ENCODE measurements at places on chromosomes 3 and 15.

DNA sequence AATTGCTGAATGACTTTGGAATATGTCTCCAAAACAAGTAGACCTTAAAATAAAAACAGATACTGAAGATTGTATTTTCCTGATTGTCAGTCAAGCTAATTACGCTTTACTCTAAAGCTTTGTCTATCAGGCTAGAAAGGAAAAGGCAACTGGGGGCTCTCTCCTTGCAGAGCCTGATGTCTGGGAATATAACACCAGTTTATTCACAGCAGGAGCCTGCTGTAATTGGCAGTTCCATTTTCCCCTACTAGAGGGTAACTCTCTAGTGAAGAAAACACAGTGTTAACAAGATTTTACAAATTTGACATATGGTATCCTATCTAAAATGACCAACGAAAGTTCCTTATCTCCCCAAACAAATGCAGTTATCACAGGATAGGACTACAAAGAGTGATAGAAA is 158.8 kb downstream of the PDZRN3 start:
- no peak for DNase-seq

GRCh38 chr3:83926291-83926690 is 1032.5 kb upstream of the CADM2 start:
- no peak for DNase-seq

DNA sequence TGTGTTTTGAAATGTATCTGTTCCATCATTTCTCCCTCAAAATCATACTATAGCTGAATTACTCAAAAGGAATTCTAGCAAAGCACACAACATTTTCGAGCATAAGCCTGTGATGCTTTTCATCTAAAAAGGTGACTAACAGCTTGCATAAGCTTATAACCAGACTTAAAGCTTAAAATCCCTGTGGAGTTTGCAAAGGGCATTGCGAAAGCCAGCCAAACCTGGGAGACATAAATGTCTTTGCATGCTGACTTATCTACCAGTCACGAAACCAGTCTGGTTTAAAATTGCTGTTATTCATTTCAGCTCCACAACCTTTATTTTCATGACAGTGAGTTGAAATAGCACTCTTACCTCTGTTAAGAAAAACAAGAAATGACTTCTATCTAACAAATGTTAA is 35.6 kb upstream of the LIPC start:
- peak; percentile 87 for DNase-seq

GRCh38 chr15:63473999-63474809 is 30.2 kb upstream of the USP3 start:
- DNase-seq = no peak

DNA sequence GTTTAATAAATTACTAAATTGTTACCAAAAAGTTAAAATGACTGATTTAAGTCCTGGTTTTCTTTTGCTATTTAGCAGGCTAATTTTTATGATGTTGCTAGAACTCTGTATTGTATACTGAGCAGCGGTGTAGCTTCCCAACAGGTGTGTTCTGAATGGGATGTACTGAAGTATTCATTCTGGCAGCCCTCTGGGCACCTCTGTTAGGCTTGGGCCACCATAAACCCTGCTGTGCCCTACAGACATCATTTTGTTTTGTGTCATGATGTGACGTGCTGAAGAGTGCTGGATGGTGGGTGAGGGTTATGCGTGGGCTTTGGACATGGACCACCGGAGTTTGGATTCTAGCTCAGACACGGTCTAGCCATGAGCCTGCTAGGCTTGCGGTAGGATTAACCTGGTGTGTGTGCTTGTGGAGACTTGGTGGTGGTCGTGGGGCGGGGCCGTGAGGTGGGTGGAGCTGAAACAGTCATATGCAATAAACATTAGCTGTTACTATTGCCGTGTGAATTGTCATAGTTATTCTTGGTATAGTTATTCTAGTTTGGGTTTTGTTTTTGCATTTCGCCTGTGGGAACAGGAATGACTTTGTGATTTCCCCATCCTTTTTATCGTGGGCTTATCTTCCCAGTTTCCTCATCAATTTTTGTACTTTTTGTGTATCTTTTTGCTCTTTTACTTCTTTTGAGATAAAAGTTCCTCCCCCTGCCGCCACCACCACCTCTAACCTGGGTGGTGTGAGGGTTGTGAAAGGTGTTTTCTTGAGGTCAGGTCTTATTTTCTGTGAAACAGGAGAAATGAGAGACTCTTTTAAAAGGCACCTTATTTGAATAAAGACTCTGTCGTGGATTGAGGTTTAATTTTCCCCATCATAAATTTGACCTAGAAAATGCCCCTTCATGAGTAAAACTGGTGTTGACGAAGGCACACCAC is 93.7 kb downstream of the MCTP2 start:
- no peak for DNase-seq

DNA sequence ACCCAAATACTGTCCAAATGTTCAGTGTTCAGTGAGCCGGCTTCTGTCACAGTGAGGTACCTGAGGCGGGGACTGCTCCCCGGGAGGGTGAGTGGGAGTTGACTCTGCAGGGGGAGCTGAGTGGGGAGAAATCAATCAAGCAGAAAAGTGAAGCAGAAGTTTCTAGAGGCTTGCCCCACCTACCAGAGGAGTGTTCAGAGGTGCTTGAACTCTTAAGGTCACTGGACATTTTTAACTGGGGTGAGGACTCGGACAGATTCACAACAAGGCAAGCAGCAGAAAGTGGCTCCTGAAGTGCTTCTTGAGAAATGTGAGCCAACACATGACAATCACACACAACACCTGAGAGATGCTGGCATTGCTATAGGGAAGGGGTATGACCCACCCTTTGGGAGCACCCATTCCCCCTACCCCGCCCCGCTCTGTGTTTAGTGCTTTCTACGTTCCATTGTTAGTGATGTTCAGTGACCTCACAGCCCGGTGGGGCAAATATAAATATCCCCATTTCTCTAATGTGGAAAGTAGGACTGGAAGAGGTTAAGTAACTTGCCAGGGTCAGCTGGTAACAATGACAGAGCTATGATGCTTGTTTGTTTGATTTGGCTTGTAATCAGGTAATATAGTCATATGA is 48.6 kb upstream of the AKAP13 start:
- DNase-seq = no peak

GRCh38 chr3:21705769-21706168 is 45.2 kb downstream of the ZNF385D start:
- peak; percentile 51 for DNase-seq

DNA sequence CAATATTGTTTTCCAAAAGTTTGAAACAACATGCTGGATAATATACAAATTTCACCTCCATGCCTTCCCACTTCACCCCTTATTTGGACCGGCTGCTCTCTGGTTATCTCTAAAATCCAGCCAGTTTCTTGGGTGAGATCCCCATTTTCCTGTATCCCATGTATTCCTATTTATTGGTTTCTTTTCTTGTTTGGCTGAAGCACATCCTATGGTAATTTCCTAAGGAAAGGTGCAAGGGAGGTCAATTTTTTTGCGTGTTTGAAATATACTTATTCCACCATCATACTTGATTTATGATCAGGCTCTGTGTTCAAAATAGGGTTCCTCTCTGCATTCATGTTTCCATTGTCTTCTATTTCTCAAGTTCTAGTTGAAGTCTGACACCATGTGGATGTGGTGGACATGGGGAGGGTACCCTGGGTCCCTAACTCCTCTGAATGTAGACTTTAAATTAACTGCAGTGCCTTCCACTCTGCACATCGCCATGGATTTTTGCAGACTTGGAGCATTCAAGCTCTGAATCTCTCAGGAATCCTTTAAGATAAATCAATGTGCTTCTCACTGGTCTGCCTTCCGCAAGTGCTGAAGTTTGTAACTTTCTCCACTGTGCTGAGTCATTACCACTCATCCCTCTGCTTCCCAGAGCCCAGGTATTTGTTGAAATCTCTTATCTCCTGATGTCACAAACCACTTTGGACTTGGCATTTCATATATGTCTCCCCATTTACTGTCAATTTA is 52.1 kb upstream of the TLE3 start:
- no peak for DNase-seq

DNA sequence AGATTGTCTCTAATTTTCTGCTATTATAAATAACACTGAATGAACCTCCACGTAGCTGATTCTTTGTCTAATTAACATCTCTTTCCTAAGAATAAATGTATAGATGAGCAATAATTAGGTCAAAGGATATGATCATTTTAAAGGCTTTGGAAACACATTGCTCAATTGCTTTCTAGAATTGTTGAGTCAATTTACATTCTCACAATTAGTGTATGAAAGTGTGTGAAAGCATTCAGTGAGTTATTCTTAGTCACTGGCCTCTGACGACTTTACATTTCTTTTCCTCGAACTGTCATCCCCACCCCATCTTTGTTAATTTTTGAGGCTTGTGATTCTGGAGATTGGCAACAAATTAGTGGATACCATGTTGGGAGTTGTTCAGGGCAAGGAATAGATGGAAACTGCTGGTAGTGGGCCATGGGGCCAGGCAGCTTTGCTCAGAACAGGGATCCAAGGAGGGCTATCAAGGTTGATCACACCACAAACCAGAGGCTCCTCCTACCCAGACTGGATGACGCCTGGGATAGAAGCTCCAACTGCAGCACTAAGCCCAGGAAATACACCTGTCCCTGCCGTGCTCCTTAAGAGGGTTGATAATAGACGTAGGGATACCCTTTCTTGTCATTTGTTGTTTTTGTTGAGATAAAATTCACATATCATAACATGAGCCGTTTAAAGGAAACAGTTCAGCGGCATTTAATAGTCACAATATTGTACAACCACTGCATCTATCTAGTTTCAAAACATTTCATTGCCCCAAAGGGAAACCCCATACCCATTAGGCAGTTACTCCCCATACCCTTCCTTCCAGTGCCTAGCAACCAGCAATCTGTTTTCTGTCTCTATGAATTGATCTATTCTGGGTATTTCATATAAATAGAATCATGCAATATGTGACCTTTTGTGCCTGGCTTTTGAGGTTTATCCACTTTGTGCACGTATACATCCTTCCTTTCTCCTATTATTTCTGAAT is 27.9 kb downstream of the EIF1B start:
- no peak for DNase-seq

DNA sequence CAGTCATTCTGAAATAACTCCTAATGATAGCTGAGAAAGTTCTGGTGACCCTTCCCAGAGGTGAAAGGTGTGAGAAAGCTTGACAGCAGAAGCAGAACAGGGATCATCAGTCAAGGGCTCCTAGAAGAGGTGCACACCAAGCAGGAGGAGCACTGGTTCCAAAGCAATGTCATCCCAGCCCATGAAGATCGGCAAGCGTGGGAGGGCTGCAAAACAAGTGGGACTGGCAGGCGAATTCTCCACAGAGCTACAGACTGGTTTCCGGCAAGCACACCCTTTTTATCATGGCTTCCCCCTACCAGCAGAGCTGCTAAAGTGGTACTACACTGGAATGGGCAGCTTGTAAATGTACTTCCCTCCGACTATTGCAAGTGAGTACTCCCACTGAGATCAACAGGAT is 62.3 kb upstream of the MYO5C start:
- no peak for DNase-seq

DNA sequence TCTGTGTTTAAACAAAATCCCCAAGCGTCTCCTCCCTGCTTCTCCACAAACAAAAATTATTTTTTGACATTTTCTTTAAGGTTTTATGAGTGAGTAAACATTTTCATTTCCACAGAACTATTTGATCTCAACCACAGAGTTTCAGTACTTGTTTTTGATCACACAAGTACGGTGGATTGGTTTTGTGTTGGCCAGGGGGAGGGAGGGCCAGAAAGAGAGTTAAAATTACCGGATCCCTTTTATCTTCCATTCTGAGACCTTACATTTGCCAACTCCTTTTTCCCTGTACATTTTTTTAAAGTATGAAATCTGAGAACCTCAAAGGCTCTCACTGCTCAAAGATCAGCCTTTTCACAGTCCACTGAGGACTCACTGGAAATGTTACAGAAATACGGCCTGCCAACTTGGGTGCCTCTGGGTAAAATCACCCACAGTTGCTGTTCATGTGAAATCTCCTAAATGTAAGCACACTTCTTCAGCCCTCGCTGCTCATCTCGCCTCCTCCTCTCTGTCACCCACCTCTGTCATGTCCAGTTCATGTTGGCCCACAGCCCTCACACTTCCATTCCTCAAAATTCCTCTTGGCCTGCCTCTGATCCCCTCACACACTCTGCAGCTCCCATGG is 1.7 kb downstream of the HOMER2 start:
- no peak for DNase-seq

DNA sequence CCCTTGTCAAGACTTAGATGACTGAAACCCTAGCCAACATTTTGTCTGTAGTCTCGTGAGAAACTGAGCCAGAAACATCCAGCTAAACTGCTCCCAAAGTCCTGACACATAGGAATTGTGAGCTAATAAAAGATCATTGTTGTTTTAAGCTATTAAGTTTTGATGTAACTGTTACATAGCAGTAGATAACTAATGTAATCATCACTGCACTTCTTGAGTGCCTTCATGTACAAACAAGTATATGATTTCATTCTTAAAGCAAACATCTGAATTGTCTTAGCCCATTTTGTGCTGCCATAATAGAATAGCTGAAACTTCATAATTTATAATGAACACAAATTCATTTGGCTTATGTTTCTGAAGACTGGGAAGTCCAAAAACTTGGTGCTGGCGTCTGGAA is 87.3 kb downstream of the NSUN3 start:
- DNase-seq = no peak

GRCh38 chr3:185653949-185654757 is 68.1 kb downstream of the SENP2 start:
- no peak for DNase-seq
